Activated CD8-positive, alpha-beta T cell treated with anti-CD3 and anti-CD28 coated beads, Interleukin-2, amount 10 ng/mL, durations not matched to agents 7 days and 5 days (primary cell): ENCODE measurements at places on chromosomes 5 and 9.

- no peak for DNase-seq
Measured at GRCh38 chr5:154997746-154998145, 15.8 kb upstream of the KIF4B start.

DNA sequence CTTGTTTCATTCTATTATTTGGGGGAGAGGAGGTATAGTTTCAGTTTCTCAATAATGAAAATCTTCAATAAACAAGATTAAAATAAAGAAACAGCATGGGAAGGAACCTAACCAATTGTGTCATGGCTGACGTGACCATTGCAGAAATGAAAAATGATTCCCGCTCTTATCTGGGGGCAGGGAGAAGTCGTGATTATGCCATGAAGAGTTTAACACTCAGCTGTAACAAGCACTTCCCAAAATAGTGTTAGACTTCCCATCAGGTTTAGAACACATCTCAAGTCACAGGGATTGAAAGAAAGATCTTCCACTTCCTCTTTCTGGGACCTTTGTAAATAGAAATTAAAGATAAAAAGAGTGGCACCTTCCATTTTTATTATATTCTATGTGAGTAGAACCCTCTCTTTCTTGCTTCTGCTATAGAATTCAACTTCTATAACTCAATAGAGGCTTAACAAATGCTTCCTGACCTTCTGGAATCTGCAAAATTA, 122.2 kb downstream of the TRPM6 start:
- no peak for DNase-seq

GRCh38 chr5:180135128-180135955, 63.8 kb upstream of the RNF130 start:
- peak; percentile 57 for DNase-seq

DNA sequence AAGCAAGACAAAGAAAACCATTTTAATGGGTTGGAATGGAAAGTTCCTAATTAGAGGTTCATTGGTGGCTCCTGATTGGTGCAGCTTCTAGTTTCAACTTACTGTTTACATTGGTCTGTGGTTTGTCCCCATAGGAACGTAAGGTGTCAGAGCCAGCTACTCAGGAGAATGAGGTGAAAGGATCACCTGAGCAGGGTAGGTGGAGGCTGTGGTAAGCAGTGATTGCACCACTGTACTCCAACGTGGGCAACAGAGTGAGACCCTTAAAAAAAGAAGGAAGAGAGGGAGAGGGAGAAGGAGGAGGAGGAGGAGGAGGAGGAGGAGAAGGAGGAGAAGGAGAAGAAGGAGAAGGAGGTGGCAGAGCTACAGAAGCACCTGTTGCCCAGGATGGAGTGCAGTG, 30.4 kb downstream of the KCNIP1 start:
- DNase-seq: no peak

DNA sequence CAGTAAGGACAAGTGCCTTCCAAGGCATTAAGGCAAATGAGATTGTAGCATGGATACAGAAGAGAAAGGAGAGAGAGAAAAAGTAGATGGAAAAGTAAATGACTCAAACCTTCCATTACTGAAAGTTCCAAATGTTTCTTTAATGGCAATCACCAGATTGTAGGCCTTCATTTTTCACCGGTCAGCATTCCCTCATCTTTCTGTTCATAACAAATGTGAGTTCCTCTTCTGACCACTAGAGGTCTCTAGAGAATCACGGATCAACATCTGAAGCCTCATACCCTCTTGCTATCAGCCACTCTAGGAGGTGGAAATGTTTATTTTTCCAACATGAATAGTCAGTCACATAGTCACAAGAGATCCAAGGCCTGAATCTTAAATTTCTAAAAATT, 73.6 kb upstream of the RPS23 start:
- DNase-seq: no peak

DNA sequence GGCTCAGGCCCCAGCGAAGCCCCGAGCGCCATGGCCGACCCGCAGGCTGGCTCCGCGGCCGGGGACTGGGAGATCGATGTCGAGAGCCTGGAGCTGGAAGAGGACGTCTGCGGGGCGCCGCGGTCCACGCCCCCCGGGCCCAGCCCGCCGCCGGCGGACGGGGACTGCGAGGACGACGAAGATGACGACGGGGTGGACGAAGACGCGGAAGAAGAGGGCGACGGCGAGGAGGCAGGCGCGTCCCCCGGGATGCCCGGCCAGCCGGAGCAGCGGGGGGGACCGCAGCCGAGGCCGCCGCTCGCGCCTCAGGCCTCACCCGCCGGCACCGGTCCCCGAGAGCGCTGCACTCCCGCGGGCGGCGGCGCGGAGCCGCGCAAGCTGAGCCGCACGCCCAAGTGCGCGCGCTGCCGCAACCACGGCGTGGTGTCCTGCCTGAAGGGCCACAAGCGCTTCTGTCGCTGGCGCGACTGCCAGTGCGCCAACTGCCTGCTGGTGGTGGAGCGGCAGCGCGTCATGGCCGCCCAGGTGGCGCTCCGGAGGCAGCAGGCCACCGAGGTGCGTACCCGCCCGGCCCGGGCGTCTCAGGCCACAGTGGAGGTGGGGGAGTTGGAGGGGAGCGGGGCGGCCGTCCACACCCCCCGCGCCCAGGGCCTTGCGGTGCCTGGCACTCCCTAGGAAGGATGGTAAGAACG, 1.6 kb downstream of the DMRT2 start:
- no peak for DNase-seq

GRCh38 chr5:151906246-151906645, 18.4 kb downstream of the GLRA1 start:
- DNase-seq: no peak

- no peak for DNase-seq
Measured at GRCh38 chr9:96289392-96289791, 12.6 kb downstream of the HSD17B3 start.

DNA sequence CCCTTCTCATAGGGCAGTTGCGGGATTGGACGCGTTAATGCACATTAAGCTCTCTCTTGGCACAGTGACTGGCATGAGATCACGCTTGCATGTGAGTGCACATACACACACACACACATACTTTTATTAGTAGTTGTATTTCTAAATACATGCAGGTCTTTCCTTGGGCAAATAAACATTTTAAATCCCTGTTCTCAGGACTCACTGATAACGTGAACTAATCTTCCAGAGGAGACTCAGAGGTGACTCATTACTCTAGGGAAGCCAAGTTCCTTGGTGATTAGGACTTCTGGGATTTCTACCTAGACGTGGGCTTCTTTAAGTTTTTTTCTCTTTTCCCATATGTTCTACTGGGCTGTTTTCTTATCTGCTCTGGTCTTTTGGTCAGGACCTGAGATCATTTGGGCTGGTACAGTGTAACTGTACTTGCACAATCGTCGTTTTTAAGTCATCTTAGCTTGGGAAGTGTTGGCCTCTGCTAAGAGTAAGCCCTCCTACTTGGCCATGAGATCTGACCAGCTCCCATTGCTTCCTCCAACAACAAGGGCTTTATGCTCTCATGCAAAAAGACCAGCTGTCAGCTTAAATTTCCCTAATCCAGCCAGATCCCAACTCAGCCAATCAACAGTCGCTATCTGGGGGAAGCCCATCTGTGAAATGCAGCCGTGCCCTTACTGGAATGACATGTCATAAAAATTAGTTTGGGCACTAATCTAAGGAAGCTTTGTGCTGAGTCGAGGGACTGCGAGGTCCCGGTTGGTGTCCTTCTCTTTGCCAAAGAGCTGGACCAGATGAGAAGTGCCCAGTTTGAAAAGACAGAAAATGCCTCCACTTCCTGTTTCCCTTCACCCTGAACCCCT, 176.4 kb upstream of the ANKRD55 start:
- no peak for DNase-seq

- no peak for DNase-seq
Measured at GRCh38 chr5:515273-515836, 8.9 kb downstream of the SLC9A3 start.

DNA sequence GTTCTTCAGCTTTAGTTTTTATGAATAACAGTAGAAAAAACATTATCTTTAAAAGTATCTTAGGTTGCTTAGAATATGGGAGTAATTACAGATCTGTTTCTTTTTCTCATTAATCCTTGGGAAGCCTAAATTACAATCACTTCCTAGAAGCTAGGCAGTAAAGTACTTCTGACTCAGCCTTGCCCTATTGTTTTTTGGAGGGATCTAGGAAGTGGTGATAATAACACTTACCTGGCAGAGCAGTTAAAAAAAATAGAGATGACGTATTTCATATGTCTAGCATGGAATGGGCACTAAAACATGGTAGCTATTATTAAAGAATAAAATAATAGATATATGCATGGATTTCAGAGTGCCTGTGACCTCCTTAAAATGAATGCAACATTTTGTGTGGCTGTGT, 8.2 kb upstream of the FST start:
- no peak for DNase-seq

DNA sequence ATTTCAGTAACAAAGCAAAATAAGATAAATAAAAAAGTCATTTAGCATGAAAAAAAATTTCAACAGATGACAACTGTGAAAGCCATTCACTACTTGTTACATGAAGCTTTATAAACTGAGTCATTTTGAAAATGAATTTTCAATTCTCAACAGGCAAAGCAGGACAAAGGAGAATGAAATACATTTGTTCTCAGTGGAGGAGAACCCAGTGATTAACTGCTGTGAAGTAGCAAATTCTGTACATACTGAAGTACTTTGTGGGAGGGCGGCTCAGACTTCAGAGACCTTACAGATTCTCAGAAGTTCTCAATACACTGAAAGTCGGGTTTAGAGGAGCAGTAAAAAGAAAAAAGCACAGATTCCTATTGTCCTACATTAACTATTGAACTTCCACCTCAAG, 21.7 kb downstream of the SKIC3 start:
- DNase-seq: no peak

- DNase-seq: no peak
Measured at GRCh38 chr9:84387821-84388220, 47.3 kb upstream of the SLC28A3 start.

DNA sequence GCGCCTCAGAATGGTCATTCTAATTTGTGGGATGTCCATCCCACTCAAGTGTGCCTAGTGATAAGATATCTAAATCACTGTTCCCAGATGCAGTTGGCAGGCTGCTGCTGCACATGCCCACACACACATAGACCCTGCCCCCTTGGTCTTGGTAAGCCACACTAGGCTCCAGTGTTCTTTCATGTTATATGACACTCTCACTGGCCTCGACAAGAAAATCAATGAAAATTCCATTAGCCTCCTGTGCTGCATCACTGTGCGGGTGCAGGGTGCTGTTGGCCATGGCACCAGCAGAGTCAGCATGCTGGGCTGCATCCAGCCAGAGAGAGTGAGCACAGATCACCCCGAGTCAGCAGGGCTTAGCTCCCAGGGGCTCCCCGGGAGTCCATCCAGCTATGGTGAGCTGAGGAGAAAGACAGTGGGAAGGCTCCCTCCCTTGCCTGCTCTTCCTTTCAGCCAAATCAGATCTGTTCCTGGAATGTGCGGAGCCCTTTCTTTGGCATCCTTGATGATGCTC, 59.9 kb downstream of the ABLIM3 start:
- no peak for DNase-seq

- no peak for DNase-seq
Measured at GRCh38 chr9:128382261-128382660, 11.1 kb downstream of the URM1 start.

DNA sequence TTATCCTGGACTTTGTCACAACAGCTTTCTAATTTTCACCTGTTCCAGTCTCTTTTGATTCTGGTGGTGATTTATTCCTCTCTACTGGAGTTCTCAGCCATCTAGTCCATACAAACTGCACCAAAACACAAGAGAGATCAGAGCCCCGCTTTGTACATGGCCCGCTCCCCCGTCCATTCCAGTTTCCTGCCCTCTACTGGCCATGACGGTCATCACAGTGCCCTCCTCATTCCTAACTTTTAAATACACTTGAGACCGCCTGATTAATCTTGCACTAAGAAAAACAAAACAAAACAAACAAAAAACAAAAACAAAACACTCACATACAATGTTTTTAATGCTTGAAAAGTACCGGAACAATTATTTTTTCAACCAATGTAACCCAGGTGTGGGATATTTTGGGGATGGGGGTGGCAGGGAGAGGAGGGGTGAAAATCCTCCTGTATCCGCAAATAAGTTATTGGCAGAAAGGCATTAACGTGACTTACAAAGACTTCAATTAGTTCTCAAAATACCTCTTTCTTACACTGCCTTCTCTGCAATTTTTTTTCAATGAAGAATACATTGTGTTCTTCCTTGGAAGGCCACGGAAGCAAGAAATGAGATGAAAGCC, 84.8 kb upstream of the PAM start:
- DNase-seq: no peak

DNA sequence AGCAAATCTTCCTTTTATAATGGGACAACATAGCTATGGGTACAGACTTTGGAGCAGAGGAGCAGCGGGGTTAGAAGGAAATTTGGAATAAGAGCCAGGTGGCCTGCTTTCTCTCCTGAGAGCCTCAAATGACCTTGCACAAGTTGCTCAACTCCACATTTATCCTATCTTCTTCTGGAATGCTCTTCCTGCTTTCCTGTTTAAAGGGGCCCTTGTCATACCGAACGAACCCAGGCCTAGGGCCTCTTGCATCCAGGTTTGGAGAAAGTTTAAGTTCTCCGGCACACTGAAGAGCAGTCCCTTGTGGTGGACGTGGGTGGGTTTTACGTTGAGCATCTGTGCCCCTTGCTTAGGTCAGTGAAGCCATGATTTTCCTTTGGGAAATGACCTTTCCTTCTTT, 197.9 kb upstream of the NR3C1 start:
- DNase-seq: no peak

DNA sequence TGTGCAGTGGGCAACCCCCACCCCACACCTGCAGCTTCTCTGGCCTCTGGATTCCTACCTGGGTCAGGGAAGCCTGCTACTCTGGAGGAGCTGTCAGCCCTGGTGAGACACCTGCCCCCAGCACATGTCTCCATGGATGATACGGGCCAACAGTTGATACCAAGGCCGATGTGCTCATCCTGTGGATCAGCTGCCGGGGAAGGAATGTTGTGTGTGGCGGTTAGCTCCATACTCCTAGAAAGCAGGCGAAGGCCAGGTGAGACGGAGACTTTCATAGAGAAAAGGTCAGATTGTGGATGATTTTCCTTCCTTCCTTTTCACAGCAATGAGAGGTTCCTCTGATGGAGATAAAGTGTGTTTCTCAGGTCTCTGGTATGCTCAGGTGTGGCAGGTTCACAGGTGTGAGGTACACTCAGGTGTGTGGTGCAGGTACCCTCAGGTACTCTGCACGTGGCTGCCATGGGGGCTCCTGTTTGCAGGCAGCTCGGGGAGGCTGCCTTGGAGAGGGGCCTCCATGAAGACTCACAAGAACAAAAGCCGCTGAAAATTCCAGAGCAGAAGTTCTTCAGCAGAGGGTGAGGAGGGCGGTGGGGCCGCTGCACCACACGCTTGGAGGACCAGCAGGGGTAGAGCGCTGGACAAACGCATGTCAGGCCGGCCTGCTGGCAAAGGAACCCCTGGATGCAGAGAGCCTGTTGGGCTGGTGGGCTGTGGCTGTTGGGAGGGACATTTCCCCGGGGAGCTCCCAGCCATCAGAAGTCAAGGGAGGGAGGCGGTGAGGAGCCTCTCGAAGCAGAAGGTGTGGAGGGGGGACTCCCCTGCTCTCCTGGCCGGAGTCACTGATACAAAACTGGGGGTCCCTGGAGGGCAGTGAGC, 5.1 kb upstream of the AHRR start:
- DNase-seq: no peak
